Stimulated activated CD8-positive, alpha-beta memory T cell treated with anti-CD3 and anti-CD28 coated beads, Interleukin-15, amount 100 ng/mL, for 24 hours (primary cell): ENCODE measurements at places on chromosomes 5 and 9.

DNA sequence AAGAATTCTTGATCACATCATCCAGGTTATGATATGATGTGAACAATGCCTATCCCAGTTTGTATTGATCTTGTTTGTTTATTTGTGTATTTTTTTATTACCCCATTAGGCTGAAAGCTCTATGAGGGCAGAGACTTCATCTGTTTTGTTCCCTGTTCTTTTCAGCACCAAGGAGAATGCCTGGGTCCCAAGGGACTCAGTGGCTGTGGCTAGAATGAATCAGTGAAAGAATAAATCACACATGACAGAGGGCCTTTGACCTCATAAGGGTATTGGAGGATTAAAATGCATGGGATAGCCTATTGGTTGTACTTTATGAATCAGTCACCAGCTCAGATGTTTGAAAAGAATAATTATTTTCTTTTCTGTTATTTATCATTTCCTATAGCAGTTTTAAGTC, 292.2 kb downstream of the GAS1 start:
- no peak for DNase-seq

DNA sequence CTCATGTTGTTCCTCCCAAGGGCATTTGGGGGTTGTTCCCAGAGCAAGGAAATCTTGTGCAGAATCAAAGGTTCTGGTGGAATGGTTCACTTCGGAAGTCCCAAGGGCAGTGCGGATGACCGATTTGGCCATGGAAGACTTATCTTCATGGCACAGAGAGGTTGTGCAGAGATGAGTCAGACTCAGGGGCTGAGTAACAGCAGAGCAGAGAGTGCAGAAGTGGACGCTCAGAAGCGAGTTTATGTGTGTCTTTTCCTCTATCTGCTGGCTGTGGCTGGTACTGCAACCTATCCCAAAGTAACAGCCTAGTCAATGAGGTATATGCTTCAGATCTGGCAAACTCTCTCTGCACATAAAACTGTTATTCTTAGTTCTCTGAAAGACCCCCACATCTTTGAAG, 118.1 kb downstream of the DPYSL3 start:
- no peak for DNase-seq

DNA sequence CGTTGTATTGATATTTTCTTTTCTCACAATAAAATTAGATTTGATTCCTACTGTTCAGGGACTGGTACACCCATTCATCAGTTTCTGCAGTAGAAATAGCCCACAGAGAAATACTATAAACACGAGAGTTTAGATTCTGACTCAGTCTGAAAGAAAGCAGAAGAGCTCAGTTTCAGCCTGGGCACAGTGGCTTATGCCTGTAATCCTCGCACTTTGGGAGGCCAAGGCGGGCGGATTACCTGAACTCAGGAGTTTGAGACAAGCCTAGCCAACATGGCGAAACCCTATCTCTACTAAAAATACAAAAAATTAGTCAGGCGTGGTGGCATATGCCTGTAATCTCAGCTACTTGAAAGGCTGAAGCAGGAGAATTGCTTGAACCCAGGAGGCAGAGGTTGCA, 8.6 kb downstream of the ITK start:
- no peak for DNase-seq

GRCh38 chr5:1282131-1282992, 12.5 kb downstream of the TERT start:
- no peak for DNase-seq

- DNase-seq, result no peak
Measured at GRCh38 chr9:121813519-121814210, 162.2 kb downstream of the DAB2IP start.

DNA sequence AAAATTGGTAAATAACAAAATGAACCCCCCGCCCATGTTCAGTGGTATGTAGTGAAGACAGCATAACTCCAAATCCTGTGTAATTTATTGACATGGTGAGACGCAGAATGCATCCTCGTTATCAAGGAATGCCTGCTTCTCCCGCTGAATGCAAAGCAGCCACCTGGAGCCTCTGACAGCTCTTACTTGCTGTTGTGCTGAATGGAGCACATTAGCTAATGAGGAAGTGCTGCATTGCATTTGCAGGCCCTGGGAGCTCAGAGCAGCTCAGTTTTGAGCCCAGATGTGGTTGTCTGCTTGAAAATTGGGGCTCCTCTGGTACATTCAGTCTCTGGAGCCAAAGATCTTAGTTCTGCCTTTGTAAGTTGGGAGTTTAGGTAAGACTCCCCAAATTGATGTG, 28.9 kb downstream of the PLAC8L1 start:
- no peak for DNase-seq

DNA sequence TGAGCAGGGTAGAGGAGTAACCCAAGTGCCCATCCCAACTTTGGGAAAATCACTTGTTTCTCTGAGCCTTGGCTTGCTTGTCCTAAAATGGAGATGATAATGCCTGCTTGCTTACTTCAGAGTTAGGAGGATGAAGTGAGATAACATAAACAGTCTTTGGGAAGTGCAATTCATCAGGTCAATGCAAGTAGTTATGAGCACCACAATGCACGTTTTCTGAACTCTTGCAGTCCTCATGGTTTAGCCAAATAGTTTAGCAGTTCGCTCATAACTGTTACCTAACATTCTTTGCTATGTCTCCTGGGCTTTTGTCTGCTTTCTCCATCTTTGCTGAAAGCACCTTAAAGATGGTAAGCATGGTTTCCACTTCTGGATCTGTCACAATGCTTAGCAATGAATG, 270.0 kb downstream of the ADAMTSL1 start:
- DNase-seq, result no peak

DNA sequence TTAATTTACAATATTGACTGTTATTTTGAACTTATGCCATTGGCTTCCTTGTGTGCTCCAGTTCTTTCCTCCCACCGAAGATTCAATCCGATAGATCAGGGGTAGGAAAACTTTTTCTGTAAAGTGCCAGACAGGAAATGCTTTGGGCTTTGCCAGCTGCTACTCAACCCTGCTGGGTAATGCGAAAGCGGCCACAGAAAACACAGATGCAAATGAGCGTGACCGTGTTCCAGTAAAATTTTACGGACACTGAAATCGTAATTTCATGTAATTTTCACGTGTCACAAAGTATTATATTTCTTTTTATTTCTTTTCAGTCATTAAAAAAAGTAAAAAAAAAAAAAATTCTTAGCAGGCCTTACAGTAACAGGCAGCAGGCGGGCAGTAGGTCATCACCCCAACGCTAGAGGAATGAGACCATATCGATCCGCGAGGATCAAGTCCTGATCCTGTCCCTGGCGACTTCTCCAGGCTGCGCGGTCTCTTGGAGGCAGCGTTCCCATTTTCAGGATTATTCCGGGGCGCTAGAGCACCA, 599 bp downstream of the NMRK1 start:
- DNase-seq, result no peak

- DNase-seq, result no peak
Measured at GRCh38 chr5:128036950-128037349, 46.6 kb upstream of the SLC12A2 start.

- no peak for DNase-seq
Measured at GRCh38 chr5:126044111-126044668, 379.0 kb upstream of the GRAMD2B start.

DNA sequence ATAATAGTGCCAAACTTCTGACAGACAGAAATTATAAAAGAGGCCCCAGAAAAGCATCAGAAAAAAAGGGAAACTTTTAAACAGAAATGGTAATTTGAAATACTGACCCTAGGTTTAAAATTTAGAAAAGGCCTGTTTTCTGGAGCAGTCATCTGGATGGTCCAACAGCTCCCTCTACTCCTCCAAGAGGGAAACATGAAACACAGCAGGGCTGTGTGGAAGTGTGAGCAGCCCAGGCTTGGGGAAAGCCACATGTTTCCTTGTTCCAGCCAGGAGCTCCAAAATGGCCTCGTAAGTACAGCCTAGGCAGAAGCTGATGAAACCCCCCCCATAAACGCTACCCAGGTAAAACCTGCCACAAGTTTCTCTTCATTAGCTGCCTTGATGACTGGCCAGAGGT, 499.3 kb upstream of the ADAMTS16 start:
- no peak for DNase-seq

- no peak for DNase-seq
Measured at GRCh38 chr9:125700791-125701190, 6.2 kb downstream of the MAPKAP1 start.

DNA sequence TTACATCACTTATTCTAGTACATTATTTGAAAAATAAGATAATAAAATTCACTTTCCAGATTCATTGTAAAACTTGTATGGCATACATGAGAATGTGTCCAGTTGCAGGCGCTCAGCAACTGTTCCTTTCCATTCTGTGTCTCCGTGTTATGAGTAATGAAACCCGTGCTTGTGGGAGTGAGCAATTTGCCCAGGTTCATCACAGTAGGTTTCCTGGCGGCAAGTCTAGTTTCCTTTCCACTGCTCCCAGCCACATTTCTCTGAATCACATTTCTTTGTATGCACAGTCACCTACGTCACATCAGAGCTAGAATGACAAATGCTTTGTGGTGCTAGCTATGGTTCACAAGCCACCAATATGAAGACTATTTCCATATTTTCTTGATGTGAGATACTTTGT, 39.9 kb downstream of the MOCS2 start:
- no peak for DNase-seq
